ENCODE measurements at places on chromosomes 4 and X. TPM values are rescaled to one million over a fixed set of nuclear protein-coding genes. Genes with fewer than 3 reads are reported as not detected.

CHIC2 gene
- total RNA-seq: 80.7 TPM

TCEAL6 gene
- not detected for total RNA-seq

SHOX gene
- total RNA-seq: not detected

AMOT gene
- total RNA-seq: 4.1 TPM

PAGE2 gene
- total RNA-seq: not detected

UGT2B17 gene
- total RNA-seq: not detected

KCTD8 gene
- 0.22 TPM for total RNA-seq

Data from thoracic aorta endothelial cell (primary cell).